Diencephalon (tissue), 1 donor: ENCODE measurements at places on chromosomes 6 and 20. TPM values are rescaled to one million over a fixed set of nuclear protein-coding genes. Genes with fewer than 3 reads are reported as not detected.

FITM2 gene
- 15.5 TPM for total RNA-seq

SLC35F1 gene
- 121 TPM for total RNA-seq

MROH8 gene
- total RNA-seq: 9.9 TPM

SLC17A1 gene
- total RNA-seq: not detected

ANKRD66 gene
- 3.5 TPM for total RNA-seq

SLC12A5 gene
- 113 TPM for total RNA-seq

JPH2 gene
- total RNA-seq: 0.46 TPM

CST1 gene
- total RNA-seq: not detected

IL17A gene
- not detected for total RNA-seq

CDSN gene
- not detected for total RNA-seq

IL17F gene
- total RNA-seq: not detected

TFAP2D gene
- total RNA-seq: 0.92 TPM

SLC22A1 gene
- total RNA-seq: 0.46 TPM

EXOC2 gene
- total RNA-seq: 52.1 TPM

SLC44A4 gene
- not detected for total RNA-seq

ZKSCAN3 gene
- 7.8 TPM for total RNA-seq

CPXM1 gene
- 12.0 TPM for total RNA-seq

C20orf202 gene
- 0.46 TPM for total RNA-seq

ZSCAN26 gene
- 30.0 TPM for total RNA-seq

USP49 gene
- 15.5 TPM for total RNA-seq

HLA-DRA gene
- total RNA-seq: 8.5 TPM

FAM83C gene
- not detected for total RNA-seq

PBX2 gene
- total RNA-seq: 29.5 TPM

NOTCH4 gene
- total RNA-seq: 8.8 TPM

PLA2G7 gene
- total RNA-seq: 4.6 TPM

COQ3 gene
- 9.9 TPM for total RNA-seq

HAO1 gene
- not detected for total RNA-seq

TBXT gene
- not detected for total RNA-seq

LY6G6F gene
- total RNA-seq: not detected

DLK2 gene
- 8.3 TPM for total RNA-seq

NHLRC1 gene
- total RNA-seq: 4.4 TPM

TAAR5 gene
- total RNA-seq: not detected

LPIN3 gene
- total RNA-seq: 1.4 TPM

DDO gene
- total RNA-seq: 1.8 TPM

BMP7 gene
- 23.3 TPM for total RNA-seq

HLA-DMA gene
- total RNA-seq: 0.46 TPM

NELFCD gene
- total RNA-seq: 50.7 TPM

MYL9 gene
- total RNA-seq: 0.23 TPM

ADTRP gene
- 0.69 TPM for total RNA-seq

EDEM2 gene
- 12.0 TPM for total RNA-seq

FOXF2 gene
- total RNA-seq: 2.3 TPM

NR2E1 gene
- total RNA-seq: 11.1 TPM
